ENCODE measurements at places on chromosomes 1 and 21.

GRCh38 chr1:53381790-53382401, 54.0 kb upstream of the LRP8 start:
- DNase-seq: no peak

GRCh38 chr1:236725668-236726067, 39.4 kb downstream of the ACTN2 start:
- no peak for DNase-seq

DNA sequence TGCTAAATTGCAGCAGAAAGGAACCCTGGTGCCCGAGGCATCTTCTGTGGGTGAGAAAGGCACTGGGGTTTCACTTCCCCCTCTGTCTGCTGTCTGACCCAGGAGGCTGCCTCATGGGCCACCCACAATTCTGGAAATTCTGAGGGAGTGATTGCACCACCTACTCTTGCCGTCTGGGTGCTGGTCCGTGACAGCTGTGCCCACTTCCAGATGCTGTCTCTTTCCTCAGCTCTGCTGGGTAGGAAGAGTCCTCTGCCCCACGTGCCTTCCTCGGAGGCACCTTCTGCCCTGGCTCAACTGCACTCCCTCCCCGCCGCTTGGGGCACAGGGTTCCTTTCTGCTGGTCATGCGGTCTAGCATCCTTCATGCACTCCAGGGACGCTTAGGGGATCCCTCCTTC, 96.3 kb downstream of the ARHGEF10L start:
- DNase-seq: no peak

GRCh38 chr1:243735457-243735856, 114.6 kb downstream of the AKT3 start:
- DNase-seq: no peak

GRCh38 chr1:14954210-14954609, 199.3 kb upstream of the TMEM51 start:
- DNase-seq: no peak

DNA sequence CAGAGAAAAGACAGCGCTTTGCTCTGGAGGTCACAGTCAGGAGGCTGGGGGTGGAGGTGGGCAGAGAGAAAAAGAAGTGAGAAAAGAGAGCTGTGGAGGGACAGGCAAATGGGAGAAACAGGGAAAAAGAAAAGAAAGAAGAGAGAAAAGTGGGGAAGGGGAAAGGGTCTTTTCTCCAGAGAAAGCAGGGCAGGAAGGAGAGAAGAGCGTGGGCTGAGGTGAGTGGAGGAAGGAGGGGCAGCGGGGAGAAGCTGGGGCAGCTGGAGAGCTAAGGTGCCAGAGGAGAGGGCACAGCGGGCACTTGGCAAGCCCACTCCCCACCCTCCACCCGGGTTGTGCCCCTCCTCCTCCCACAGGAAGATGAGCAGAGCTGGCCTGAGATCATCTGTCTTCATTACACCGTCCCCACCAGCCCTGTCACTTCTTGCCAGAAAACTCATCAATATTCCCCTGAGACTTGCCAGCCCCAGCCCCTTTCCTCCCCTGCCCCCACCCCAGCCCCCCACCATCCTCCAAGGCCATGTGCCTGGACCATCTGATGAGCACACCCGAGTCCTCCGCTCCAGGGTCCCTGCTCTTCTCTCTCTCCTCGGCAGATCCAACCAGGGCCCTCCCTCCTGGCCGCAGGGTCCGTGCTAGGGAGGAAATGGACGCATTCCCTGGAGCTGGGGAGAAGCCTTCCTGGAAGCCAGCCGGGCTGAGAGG, 17.0 kb upstream of the BLACAT1 start:
- DNase-seq: no peak

GRCh38 chr21:42149656-42150473, 69.1 kb upstream of the ABCG1 start:
- no peak for DNase-seq

DNA sequence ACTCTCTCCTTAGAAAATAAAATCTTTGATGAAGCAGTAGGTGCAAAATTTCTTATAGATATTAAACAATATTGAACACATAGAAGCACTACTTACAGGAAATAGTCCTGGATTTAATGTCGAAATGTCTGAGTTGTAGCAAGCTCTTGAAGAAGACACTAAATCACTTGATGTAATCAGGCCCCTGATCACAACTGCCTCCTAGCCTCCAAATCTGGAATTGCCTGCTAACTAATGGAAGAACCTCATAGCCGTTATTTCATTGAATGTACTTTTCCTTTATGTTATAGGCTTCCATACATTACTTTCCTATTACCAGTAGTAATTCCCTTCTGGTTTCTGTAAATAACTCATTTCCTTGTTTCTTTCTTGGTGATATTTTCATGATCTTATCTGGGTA, 675.7 kb upstream of the CHRM3 start:
- no peak for DNase-seq

- no peak for DNase-seq
These were observed 249.1 kb downstream of the C1orf94 start for GRCh38 chr1:34425785-34426184.

DNA sequence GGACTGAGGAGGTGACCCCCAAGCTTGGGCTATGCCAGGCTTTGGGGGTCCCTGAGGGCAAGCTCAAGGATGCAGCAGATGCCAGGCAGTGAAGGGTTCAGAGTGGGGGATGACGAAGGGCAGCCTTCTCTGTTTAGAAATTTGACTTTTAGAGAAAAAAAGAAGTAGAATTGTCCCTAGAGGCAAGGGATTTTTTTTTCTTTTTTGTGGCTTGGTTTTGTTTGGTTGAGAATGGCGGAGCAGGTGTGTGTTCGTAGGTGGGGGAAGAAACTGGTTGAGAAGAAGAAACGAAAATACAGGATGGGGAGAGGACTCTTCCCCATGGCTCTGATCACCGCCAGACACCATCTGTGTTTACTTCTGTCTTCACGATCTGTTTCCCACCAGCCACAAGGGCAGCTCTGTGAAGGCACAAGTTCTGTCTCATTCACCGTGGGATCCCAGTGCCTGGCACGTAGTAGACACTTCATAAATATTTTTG, 8.2 kb downstream of the PLA2G5 start:
- DNase-seq: no peak

GRCh38 chr1:243844186-243844585, 5.9 kb downstream of the AKT3 start:
- DNase-seq: no peak

DNA sequence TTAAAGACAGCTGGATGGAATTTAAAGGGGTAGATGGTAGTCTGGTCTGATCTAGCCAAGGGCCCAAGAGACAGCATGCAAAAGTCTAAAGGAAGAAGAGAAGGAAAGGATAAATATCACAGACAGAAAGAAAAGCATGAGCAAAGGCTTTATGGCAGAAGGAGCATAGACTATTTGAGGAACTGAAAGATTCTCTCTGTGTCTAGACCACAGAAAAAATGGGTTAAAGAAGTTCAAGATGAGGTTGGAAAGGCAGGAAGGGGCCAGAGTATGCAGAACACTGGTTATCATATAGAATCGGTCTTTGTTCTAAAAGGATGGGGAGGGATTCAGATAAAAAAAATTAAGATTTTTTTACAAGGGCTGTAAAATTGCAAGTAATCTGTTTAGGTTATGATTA, 136.8 kb upstream of the SGIP1 start:
- no peak for DNase-seq

GRCh38 chr1:212938846-212939245, 11.5 kb upstream of the VASH2 start:
- DNase-seq: no peak

GRCh38 chr1:162697140-162697895, 65.1 kb downstream of the DDR2 start:
- DNase-seq: no peak

GRCh38 chr1:53766831-53767405, 28.0 kb upstream of the GLIS1 start:
- no peak for DNase-seq

- DNase-seq: no peak
These were observed 25.3 kb downstream of the KCNQ4 start for GRCh38 chr1:40808909-40809308.

DNA sequence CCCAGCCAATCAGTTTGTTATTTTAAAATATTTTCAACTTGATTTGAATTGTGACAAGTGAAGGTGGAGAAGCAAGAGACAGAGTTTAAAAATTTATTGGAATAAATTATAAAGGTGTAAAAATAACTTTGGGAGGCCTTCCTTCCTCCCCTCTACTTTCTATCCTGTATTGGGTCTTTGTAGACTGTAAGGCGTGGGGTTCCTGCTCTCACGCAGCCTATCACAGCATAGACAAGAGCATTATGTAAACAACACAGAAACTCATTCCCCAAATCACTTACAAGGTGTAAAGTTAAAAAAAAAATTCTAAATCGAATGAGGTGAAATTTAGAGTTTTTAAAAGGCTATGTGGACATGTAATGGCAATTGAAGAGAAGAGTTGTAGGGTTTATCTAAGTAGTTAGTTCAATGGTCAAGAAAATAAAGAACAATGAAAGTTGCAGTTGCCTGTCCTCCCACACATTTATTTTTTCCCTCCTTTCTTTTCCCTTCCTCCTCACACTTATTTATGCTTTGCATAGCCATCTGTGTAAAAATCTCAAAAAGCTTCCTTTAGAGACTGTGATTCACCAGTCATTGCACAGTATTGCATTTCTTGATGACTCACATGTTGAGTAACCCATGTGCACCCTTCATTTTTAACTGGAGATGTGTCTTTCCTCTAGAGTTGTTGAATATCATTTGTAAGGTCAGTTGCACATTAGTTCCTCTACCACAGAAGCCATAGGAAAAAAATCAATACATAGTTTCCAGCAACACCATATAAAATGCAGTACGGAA, 242.2 kb downstream of the PTPRC start:
- DNase-seq: no peak

DNA sequence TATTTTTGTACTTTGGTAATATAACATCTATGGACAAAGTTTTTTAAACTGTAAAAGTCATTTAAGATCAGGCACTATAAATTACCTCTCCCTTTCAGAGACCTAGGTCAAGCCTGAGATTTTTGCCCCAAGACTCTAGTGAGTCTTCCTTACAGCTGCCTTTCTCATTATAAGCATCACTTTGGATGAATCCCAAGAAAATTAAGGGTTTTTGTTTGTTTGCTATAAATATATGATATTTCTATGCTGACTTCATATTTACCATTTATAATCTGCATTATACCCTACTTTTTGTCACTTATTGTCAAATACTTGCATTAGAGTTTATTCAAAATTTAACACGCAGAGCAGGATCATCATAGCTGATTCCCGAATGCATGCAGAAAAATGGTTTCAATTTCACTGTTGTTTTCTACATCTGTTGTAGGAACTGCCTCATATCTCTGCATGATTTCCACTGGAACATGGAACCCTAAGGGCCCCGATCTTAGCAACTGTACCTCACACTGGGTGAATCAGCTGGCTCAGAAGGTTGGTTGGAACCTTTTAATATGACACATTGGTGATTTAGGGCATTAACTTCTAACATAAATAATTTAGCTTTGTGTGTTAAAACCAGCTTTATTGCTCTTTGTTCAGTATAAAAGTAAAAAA, 150.0 kb downstream of the ADGRL2 start:
- DNase-seq: no peak

DNA sequence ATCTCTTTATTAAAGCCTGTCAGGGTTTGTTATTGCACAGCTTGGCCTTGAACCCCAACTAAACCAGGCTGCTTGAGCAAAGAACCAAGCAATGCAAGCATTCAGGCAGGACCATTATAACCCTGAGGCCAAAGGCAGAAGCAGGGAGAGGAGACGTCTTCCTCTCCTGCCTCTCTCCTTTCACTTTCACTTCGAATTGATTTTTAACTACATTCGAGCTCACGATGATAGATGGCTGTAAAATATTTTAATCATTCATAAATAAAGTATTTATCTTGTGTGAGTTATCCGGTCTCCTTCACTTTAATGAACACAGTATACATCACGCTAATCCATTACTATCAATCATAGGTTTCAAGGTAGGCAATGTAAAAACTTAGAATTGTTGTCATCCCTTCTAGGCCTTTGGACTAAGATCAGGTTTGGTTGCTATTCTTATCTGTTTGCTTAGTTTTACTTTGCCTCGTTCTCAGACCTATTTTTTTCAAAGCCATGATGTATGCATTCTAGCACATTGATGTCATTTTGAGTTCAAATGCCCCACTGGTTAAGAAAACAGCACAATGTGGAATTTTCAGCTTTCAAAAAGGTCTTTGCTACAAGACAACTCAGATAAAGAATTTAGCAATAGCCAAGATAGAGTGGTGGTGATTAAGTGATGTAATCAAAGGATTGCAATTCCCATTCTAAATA, 480.2 kb upstream of the RUNX1 start:
- DNase-seq: peak; percentile 31

GRCh38 chr1:36119456-36119855, 5.6 kb downstream of the COL8A2 start:
- DNase-seq: no peak

DNA sequence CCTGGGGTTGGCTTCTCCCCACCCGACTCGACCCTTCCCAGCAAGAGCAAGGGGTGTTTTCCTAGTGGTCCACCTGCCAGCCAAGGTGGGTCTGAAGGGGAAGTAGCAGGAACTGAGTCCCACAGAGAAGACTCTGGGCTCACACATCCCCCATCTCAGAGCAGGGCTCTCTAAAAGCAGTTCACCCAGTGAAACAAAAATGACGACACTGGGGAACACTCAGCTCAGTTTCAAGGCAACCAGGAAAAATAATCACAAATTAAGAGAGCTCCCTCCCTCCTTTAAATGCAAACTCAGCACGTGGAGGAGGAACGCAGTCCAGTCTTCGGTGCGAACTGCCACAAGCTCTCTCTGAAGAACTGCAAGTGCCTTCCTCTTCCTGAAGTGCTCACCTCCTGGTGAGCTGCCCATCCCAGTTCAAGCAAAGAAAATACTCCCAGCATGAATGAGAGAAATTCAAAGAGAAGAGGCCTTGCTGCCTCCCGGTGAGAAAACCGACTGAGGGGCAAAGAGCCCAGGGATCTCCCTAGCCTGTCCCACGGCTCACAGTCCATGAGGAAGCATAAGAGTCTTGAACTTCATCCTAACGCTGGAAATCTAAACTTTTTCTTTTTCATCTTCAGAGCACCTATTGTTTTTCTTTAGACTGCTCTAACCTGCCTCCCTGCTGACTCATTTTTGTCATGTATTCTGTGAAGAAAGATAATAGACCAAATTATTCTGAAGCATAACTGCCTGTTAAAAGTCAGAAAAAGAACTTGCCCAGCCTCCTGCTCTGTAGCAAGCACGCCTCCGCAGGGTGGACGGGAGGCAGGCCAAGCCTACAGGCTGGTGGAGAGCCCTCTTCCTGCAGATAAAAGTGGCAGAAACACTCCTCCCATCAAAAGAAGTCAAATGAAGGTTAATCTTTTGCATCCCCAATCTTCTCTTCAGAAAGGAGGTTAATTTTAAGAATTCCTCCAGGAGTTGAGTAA, 281.4 kb downstream of the HHIPL2 start:
- no peak for DNase-seq

DNA sequence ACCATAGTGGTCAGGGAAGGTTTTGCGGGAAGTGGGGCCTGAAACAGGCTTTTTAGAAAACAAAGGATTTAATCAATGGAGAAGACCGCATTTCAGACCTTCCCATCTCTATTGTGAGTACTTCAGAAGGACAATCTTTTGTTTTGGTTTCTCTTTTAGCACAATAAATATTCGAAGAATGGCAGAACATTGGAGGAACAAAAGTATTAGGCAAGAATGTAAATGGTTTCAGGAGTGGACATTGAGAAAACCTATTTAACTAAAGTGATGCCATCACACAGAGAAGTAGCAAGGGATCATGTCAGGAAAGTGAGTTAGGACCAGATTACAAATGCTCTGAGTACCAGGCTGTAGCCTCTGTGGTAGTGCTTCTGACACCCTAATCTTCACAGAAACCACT, 26.8 kb upstream of the UBE2U start:
- no peak for DNase-seq
